Naive thymus-derived CD4-positive, alpha-beta T cell (primary cell): ENCODE measurements at places on chromosomes 2 and 18.

DNA sequence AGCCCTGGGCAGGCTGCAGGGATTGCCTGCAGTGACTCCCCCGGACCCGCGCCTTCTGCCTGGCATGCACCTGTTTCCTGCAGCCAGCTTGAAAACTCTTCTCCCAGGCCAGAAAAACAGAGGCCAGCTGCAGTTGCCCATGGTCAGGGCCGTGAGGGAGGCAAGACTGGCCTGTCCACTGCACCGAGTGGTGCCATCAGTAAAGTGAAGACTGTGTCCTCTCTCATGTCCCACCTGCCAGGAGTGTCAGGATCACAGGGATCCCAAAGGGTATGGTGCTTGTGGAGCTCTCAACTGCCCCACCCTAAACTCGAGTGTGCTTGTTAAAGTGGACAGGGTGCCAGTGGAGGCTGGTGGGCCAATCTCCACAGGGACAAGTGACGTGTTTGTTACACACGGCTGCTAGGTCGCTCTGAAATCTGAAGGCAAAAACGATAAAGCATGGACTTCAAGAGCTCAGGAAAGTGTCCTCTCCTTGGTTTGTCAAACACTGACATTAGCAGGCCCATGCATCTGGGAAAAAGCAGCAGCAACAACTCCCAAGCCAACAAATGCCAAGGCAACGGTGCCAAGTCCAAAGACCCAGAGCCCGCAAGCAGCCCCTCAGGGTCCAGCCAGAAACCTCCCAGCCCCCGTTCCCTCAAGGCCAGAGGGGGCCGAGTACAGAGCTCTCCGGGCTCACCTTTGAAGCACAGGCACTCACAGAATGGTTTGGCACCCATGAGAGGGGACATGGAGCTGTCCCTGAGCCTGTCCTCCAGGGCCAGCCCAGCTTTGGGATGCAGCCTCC is 213.2 kb downstream of the HDAC4 start:
- DNase-seq: no peak

- DNase-seq: no peak
Measured at GRCh38 chr2:222049946-222050345, 248.9 kb downstream of the PAX3 start.

- no peak for DNase-seq
Measured at GRCh38 chr2:32250290-32250689, 14.4 kb downstream of the NLRC4 start.

DNA sequence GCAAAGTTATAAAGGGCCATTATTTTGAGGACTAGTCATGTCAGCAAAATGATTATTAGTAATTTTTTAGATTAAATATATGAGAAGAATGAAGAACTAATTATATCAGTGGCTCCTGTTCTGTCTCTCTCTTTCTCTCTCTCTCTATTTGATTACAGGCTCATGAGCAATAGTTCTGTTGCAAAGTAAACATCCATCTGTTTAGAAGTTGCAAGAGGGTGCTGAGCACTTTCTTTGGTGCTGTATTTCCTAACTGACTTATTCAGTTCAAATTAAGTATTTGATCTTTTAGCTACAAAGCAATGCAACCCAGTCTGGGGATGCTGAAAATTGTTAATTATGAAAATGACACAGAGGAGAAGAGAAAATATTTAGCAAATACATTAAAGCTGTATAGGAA is 408.1 kb upstream of the UBE2E3 start:
- DNase-seq: no peak

GRCh38 chr18:74128159-74128558 is 19.5 kb downstream of the FBXO15 start:
- no peak for DNase-seq

DNA sequence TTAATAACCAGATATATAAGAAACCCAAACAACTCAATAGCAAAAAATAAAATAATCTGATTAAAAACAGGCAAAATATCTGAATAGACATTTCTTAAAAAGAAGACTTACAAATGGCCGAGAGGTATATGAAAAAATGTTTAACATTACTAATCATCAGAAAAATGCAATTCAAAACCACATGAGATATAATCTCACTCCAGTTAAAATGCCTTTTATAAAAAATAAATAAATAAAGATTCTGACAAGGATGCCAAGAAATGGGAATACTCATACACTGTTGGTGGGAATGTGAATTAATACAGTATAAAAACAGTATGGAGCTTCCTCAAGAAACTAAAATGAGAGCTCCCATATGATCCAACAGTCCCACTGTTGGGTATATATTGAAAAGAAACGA is 33.9 kb upstream of the BMP10 start:
- no peak for DNase-seq

GRCh38 chr2:201621293-201621999 is 21.9 kb downstream of the TMEM237 start:
- no peak for DNase-seq

GRCh38 chr2:231671270-231672050 is 36.9 kb upstream of the PTMA start:
- no peak for DNase-seq

DNA sequence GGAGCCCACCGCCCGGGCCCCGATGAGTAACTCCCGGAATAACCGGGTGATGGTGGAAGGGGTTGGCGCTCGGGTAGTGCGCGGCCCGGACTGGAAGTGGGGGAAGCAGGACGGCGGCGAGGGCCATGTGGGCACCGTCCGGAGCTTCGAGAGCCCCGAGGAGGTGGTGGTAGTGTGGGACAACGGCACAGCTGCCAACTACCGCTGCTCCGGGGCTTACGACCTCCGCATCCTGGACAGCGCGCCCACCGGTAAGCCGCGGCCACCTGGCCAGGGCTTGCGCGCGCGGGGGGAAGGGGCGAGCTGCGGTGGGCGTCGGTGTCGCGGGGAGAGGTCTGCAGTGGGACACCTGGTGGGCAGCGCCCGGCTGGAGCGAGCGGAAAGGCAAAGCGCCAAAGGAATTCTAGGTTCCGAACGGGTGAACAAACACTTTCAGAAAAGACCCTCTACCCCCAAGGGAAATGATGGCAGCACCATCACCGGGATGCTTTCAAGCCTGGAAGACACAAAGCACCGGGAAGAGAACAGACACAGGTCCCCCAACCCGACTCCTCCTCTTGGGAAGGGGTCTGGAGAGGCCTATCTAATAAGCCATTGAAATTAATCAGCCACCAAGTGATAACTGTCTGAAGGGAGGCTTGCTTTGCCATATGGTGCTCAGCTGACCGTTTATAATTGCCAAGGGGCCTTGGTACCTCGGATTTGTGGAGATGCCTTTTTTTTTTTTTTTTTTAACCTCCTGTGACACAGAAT is 1.1 kb downstream of the MIB1 start:
- DNase-seq: peak; percentile 26

- no peak for DNase-seq
Measured at GRCh38 chr2:32902174-32902573, 44.6 kb upstream of the LTBP1 start.

DNA sequence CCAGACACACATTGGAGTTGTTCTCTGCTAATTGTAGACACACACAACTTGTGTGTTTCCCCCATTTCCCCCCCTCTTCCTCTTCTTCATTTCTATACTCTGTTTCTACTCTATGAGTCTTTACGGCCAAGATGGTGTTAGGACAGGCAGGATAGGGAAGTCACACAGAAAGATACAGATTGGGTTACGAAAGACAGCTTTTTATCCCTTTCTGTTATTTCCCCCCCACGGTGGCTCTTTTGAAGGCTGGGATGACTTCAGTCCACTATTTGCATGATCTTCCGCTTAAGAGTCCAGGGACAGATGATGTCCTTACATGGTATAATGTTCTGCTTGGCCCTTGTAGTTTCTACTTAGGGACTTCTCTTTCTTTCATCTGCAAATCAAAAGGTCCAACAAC is 1.6 kb upstream of the EMILIN2 start:
- no peak for DNase-seq

- DNase-seq: no peak
Measured at GRCh38 chr2:145906354-145906753, 1386.4 kb upstream of the ZEB2 start.

DNA sequence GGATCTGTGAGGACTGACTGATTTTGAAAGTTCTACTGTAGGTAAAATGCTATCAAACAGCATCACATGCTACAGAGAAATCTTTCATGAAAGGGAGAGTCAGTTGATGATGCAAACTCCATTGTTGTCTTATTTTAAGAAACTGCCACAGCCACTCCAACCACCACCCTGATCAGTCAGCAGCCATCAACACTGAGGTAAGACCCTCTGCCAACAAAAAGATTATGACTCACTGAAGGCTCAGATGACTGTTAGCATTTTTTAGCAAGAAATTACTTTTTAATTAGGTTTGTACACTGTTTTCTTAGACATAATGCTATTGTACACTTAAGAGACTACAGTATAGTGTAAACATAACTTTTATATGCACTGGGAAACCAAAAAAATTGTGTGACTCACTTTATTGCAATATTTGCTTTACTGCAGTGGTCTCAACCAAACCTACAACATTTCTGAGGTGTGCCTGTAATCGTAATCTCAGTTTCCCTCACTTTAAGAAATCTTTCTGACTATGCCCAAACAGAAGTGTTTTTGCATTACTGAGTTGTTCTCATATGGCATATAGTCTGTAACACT is 42.8 kb downstream of the METTL8 start:
- no peak for DNase-seq

- DNase-seq: no peak
Measured at GRCh38 chr18:39162013-39162827, 1596.6 kb upstream of the CELF4 start.

DNA sequence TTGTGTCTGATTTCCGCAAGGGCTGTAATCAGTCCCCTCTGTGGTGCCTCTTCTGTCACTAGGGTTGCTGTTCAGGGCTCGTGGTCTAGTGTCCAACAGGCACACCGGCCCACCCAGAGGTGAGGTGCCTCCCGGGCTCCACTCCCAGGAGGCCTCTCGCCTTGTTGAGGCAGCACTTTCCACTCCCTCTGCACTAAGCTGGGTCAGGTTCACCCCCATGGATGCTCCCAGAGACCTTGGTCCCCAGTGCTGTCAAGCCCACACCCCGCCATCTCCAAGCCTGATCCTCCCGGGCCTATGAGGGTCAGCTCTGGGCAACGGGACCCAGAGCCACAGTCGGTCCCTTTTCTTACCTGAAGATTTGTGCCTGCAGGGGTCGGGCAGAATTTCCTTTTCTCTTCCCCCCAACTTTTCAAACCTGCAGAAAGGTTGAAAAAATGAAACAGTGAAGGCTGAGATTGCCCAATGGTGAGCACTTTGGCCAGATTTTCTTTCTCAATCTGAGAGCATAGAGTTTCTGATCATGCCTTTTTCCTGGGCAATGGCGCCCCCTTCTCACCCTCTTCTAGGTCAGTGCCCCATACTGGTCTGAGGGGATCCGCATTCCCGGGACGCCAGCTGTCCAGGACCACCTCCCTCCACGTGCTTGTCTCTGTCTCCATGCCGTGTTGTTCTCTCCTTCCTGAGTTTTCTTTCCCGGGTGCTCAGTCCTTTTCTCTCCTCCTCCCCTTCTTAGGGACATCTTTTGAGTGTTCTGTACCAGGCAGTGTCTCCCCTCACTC is 148.0 kb downstream of the ASB1 start:
- DNase-seq: no peak

DNA sequence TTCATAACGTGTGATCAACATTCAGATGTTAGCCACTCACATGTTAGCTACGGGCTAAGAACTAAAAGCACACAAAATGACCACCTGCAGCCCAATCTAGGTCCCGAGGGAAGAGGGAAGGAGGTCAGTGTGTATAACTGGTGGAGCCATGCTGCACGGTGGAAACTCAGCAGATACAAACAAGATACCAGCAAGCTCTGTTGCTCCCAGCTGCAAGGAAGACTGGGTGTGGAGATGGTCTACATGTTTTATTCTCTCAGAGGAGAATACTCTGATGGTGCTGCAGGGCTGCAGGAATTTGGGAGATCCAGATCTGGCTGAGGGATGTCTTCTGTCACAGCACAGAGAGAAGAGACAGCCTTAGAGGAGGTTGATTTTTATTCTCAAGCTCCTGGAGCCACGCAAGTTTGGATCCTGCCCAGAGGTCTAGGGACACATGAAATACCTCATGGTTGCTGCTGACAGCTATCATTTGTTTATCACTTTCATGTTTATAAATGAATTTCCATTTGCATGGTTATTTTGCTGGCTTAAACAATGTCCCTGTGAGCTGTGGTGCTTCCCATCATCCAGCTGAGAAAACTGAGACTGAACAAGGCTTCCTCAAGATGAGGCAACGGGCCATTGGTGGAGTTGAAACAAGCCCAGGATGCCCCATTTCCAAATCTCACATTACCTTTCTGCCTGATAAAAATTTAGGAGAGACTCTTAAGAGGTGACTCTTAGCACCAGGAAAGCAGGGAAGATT is 30.9 kb downstream of the RNF144A start:
- no peak for DNase-seq

DNA sequence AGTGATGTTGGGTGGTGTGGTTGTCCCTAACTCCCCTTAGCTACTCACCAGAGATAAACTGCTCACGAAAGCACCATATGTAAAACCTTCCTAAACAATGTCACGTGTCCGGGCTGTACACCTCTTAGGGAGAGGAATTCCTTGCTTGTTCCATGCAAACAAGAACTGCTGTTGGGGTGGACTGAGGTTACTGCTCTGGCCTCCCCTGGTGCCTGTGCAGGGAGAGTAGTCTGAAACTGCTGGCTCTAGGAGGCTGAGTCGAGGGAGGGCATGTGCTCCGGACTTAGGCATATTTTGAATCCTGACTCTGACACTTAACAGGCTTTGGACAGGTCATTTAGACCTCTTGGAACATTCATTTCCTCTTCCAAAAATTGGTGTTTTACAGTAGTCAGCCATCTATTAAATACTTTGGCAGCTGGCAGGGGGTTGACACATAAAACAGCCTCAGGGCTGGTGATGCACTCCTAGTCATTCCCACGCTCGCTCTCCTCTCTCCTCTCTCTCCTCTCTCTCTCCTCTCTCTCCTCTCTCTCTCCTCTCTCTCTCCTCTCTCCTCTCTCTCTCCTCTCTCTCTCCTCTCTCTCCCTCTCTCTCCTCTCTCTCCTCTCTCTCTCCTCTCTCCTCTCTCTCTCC is 10.6 kb downstream of the THNSL2 start:
- DNase-seq: no peak

- no peak for DNase-seq
Measured at GRCh38 chr2:7950035-7950612, 731.7 kb upstream of the ID2 start.

DNA sequence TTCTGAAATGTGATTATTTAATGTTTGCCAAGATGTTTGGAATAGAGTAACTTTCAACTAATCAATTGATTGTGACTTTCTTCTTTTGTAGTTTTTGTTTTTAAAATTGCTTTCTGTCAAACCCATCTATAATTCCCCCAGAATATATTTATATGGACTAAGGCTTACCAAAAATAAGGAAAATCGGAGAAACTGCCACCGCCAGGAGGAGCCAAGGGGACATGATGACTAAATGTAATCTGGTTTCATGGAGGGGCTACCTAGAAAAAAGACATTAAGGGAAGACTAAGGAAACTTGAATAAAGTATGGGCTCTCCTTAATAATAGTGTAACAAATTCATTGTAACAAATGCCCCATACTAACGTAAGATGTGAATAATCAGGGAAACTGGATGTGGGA is 19.5 kb downstream of the BOLA3 start:
- no peak for DNase-seq
